HCT116 (cell line): ENCODE measurements at places on chromosomes 12 and 14. TPM values are rescaled to one million over a fixed set of nuclear protein-coding genes. Genes with fewer than 3 reads are reported as not detected.

- H3K4me1 ChIP-seq = no peaks in the 10 kb centered on the region
- H3K27ac ChIP-seq = no peak overlapping the region
- H3K4me3 ChIP-seq = no peak overlapping the region
- no peak for DNase-seq
Observed at GRCh38 chr12:29804019-29804418, 20.3 kb upstream of the TMTC1 start.

- no peak for DNase-seq
- H3K4me1 ChIP-seq = 0 out of 2 replicates have a peak, but pooled peaks cover 2% of the 10 kb centered on the region
- no peak overlapping the region for H3K27ac ChIP-seq
- H3K36me3 ChIP-seq = no peaks in the 10 kb centered on the region
- peaks cover 4% of the 10 kb centered on the region; the same call in 1 of the 2 replicates for H3K27me3 ChIP-seq
Observed at GRCh38 chr14:66238969-66239368, 247.2 kb upstream of the CCDC196 start.

DNA sequence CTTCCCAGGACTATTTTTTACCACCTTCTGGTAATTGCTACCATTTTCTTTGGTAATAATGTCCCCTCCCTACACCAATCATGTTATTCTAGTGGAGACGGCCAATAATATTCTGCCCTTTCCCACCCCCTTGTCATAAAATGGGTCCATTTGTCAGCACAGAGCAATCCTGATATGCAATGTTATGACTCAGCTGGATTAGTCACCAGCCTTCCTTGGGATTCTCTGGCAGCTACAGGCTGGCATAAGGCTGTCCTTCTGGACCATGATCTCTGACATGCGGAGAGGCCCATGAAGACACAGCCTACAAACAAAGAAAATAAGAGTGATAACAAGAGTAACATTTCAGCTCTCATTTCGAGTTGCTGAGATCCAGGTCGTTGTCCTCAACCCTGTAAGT is 222.0 kb upstream of the CPNE8 start:
- H3K36me3 ChIP-seq = no peaks in the 10 kb centered on the region
- no peaks in the 10 kb centered on the region for H3K27me3 ChIP-seq
- H3K4me1 ChIP-seq = no peaks in the 10 kb centered on the region
- no peak overlapping the region for H3K27ac ChIP-seq

GRCh38 chr12:132281038-132281437 is 48.4 kb downstream of the GALNT9 start:
- no peaks in the 10 kb centered on the region for H3K36me3 ChIP-seq
- peaks cover 31% of the 10 kb centered on the region for H3K4me1 ChIP-seq
- DNase-seq = no peak
- no peak overlapping the region for H3K4me3 ChIP-seq
- no peaks in the 10 kb centered on the region for H3K27me3 ChIP-seq

DNA sequence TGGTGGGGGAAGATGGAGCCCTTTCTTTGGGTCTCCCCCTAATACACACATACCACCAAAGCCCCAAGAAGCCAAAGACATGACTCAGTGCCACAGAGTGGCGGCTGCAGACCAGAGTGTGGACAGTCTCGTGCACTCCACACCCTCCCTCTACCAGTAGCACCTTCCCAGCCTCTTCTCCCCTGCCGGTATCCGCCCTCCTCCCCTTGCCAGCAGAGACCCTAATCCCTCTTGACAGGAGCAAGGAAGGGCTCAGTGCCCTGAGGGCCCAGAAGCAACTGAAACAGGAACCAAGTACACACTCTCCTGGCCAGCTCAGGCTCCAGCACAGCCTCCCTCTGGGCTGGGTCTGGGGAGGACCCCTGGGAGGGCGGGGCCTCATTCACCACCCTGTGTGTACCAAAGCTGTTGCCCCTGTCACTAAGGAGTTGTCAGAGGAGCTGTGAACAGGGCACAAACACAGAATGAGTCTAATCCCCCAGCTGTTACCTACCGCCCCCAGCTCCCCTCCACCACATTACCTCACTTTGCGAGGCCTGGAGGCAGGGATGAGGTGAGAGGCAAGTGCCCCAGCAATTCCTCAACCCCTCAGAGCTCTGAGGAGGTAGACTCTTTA is 8.2 kb downstream of the SPRYD3 start:
- no peaks in the 10 kb centered on the region for H3K27me3 ChIP-seq
- DNase-seq = no peak
- peaks cover 7% of the 10 kb centered on the region; the same call in 1 of the 2 replicates for H3K36me3 ChIP-seq
- no peak overlapping the region for H3K4me3 ChIP-seq

GRCh38 chr12:89920866-89921265 is 212.2 kb upstream of the ATP2B1 start:
- no peaks in the 10 kb centered on the region for H3K4me1 ChIP-seq
- H3K36me3 ChIP-seq = no peaks in the 10 kb centered on the region
- no peak overlapping the region for H3K27ac ChIP-seq
- no peaks in the 10 kb centered on the region for H3K27me3 ChIP-seq
- DNase-seq = no peak

DNA sequence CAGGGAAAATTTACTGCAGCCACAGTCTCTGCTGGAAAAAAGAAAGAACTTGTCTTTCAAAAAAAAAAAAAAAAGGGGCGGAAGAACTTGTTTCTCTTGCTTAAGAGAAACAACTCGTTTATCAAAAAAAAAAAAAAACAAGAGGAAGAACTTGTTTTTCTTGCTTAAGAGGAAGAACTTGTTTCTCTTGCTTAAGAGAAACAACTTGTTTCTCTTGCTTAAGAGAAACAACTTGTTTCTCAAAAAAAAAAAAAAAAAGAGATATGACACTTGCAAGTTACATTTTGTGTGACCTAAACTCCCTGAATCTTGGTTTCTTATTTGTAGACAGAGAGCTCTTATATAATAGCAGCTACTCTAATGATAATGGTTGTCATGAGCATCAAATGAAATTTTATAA is 44.7 kb upstream of the USP15 start:
- no peaks in the 10 kb centered on the region for H3K36me3 ChIP-seq
- no peaks in the 10 kb centered on the region for H3K27me3 ChIP-seq
- DNase-seq = no peak
- no peak overlapping the region for H3K4me3 ChIP-seq

The KCNK10 gene
- total RNA-seq = not detected

The PTPN21 gene
- total RNA-seq = 7.6 TPM
